ENCODE measurements at places on chromosomes 5 and 9. TPM values are rescaled to one million over a fixed set of nuclear protein-coding genes. Genes with fewer than 3 reads are reported as not detected.

- DNase-seq: no peak
Observed at GRCh38 chr9:34986540-34987047, 3.0 kb upstream of the DNAJB5 start.

The NUTM2F gene
- total RNA-seq: not detected

The COL23A1 gene
- not detected for total RNA-seq

DNA sequence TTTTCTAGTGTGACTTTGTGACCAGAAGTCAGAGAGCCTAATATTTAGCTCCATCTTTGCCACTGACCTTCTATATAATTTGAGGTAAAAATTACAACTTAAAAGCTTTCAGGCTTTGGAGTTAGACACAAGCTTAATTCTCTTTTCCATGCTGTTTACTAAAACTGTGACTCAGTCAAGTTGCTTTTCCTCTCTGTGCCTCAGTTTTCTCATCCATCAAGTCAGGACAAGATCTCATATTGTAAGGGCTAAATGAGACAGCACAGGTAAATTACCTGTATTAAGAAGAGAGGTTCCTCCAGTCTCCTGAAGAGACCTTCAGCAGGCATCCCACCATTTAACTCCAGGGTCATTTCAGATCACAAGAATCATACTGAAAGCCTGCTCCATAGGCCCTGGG lies 339.2 kb downstream of the ASTN2 start:
- no peak for DNase-seq

- DNase-seq: no peak
Observed at GRCh38 chr5:58773744-58774441, 191.0 kb downstream of the RAB3C start.

All from activated T-helper 2 cell treated with anti-CD3 and anti-CD28 coated beads, Interferon-gamma antibody, Interleukin-2, Interleukin-4, amounts not matched to agents 10 μg/mL and 5 μg/mL and 100 μg/mL, durations not matched to agents 14 hours and 24 hours and 36 hours (primary cell).